Stimulated activated CD8-positive, alpha-beta memory T cell treated with anti-CD3 and anti-CD28 coated beads, Interleukin-7, amount 100 ng/mL, for 1 hour (primary cell): ENCODE measurements at places on chromosomes 12 and 14.

- DNase-seq, result no peak
Observed at GRCh38 chr14:94738751-94739150, 31.2 kb downstream of the GSC start.

DNA sequence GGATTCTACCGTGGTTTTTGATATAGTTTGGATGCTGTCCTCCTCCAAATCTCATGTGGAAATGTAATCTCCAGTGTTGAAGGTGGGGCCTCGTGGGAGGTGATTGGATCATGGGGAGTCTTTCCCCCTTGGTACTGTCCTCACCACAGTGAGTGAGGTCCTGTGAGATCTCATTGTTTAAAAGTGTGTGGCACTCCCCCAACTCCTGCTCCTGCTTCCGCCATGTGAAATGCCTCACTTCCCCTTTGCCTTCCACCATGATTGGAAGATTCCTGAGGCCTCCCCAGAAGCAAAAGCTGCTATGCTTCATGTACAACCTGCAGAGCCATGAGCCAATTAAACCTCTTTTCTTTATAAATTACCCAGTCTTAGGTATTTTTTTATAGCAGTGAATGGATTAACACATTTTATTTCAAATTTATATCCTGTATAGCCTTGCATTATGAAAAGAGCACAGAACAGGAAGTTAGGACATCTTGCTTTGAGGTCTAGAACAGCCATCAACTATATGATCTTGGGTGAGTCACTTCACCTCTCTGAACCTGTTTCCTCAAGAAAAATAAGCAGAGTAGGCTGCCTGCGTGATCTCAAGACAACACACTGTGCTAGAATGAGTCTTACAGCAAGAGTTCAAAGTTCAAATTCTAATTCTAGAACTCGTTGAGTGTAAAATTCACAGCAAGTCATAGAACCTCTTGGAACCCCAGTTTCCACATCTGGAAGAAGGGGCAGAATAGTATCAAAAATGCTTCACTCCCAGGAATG is 160.9 kb upstream of the EEA1 start:
- no peak for DNase-seq

- DNase-seq, result no peak
Observed at GRCh38 chr12:5581616-5582015, 149.7 kb downstream of the NTF3 start.

GRCh38 chr14:88323086-88323522 is at the start of gene KCNK10:
Gene KCNK10, minus strand, starts transcription at chr14:88323269. Its CDS starts 471 bp downstream, at chr14:88322798.
- DNase-seq, result no peak

- no peak for DNase-seq
Observed at GRCh38 chr12:44157359-44157758, 321.5 kb downstream of the TMEM117 start.

DNA sequence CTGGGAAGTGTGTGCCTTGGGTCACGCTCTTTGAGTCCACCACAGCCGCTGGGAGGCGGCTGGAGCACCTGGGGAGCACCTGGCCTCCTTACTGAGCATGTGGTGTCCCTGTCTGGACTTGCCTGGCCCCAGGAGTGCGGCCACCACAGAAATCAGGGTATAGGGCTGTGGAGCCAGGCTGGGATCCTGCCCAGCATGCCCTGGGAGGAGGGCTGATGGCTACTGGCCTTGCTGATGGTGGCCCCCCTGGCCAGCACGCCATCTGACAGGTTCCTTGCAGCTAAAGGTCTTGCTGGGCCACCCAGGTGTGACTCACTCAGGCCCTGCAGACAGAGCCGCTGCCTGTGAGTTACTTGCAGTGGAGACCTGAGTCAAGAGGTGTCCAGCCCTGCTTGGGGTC is 6.0 kb downstream of the ULK1 start:
- DNase-seq, result no peak

DNA sequence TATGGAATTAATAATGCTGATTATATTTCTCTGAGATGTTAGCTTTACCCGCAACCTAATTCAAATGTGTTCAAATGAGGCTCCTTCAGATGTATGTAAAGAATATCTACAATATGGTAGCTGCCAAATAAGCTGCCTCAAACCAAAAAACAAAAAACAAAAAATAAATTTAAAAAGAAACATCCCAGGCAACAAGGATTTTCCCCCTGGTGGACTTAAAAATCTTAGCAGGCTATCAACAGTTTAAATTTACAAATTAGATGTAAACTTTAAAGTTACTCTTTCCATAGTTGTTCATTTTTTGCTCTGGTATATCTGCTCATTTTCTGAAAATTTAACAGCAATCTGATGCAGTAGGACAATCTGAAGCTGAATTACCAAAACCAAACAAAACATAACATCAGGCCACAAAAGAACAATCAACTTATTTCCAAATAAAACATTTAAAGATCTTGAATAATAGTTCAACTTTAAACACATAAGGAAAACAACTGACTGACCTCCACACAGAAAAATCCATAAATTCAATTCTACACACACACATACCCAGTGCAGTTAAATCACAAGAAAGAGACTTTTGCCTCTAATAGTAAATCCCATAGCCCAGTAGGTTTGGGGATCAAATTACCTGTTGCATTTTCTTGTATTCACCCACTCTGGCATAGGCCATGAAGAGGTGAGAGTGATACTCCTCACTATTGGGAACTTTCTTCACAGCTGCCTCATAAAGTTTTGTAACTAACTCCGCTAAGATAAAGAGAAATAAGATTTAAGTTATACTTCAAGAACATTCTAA is 21.3 kb downstream of the NAA25 start:
- no peak for DNase-seq

- no peak for DNase-seq
Observed at GRCh38 chr12:124232654-124232987, 62.3 kb upstream of the RFLNA start.

- no peak for DNase-seq
Observed at GRCh38 chr12:128791395-128792322, 32.1 kb downstream of the SLC15A4 start.
